CD4-positive, alpha-beta T cell treated with Interleukin-4 for 1 hour (primary cell): ENCODE measurements at places on chromosomes 1 and 21.
A peak's percentile ranks its signal among the peaks of the same experiment; 100 is the strongest.

GRCh38 chr1:1013105-1013921 lies at the start of gene ISG15:
Gene ISG15 (plus strand): TSS chr1:1013497. CDS start chr1:1013574, 77 bp downstream.
- peak; percentile 90 for DNase-seq

GRCh38 chr1:245863566-245864184 lies 643.4 kb downstream of the SMYD3 start:
- DNase-seq: no peak

DNA sequence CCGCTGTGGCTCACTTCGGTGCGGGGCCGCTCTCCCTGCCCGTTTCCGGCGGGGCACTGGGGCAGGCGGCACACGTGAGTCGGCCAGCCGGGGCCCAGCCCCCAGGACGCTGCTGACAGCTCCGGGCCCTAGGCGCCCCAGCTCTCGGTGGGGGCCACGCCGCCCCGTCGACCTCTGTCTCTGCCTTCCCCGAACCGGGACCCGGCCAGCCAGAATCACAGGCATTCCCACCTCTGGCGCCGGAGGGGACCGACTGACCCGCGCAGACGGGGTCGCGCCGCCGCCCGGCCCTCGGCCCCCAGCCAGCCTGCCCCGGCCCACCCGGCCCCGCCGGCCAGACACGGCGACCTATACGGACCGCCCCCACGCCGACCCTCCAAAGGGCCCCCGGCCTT lies 755 bp downstream of the SCMH1 start:
- peak; percentile 45 for DNase-seq

DNA sequence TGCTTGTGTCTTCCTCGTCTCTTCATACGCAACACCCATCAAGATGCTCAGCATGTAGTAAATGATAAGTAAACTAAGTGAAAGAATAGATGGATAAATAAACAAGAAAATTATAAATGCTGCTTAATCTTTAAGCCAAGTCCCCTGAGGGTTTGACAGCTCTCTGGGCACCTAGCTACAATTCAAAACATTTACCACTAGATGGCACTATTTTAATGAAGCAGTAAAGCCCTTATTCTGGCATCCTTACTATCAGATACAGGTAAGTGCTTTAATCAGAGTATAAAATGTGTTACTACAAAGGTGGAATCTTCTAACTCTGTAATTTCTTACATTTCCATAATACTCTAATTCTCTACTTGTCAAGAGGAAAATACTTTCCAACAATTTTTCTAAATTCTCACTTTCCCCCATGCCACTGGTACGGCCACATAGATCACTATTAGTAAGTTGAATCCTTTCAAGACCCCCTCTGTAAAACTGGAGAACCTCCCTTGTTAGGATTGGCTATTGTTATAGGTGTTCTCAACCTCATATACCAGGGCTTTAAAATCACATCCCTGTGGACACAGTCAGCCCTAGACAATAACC lies 137.8 kb downstream of the BARHL2 start:
- DNase-seq: peak; percentile 50

- no peak for DNase-seq
These were observed at the start of gene RYR2 for GRCh38 chr1:237041795-237042525. Gene RYR2 (plus strand): TSS chr1:237042184. CDS start chr1:237042522, 338 bp downstream.

- no peak for DNase-seq
These were observed 13.6 kb upstream of the FAM89A start for GRCh38 chr1:231053493-231054162.

DNA sequence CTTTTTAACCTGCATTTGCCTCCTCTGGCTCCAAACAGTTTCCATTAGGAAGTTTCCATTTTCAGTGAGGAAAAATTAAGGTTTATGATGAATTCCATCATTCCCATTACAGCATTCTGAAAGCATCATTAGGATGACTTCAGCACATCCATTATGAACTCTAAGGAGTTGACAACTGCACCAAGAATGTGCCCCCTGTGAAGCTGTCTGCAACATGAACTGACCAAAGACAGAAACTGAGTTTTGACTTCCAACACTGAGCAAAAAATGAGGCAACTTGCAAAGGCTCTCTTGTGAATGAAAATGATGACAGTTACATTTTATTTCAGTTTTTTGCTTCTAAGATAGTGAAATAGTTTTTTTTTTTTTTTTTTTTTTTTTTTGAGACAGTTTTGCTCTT lies 18.3 kb upstream of the KCNE1 start:
- no peak for DNase-seq

- DNase-seq: no peak
These were observed 130.5 kb downstream of the TOMM20 start for GRCh38 chr1:234997896-234998741.

DNA sequence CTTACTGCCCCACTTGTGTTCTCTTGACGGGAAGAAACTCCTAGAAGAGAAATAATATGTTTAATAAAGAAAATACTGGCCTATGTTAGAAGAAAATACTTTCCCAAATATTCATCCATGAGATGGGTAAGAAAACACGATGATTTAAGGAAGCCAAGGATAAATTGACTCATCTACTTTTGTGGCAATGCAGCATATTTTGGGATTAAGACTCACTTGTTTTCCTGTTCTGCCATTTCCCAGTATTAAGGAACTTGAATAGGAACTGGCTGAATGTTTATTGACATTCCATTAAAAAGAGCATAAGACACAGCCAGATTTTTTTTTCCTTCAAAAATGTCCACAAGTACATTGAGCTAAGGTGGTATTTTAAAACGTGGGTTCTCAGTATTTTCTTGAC lies 10.9 kb upstream of the ADAMTS5 start:
- DNase-seq: no peak

GRCh38 chr1:154550657-154551056 lies 7.8 kb downstream of the UBE2Q1 start:
- DNase-seq: no peak

GRCh38 chr21:41018431-41018830 lies 149.5 kb upstream of the BACE2 start:
- no peak for DNase-seq

DNA sequence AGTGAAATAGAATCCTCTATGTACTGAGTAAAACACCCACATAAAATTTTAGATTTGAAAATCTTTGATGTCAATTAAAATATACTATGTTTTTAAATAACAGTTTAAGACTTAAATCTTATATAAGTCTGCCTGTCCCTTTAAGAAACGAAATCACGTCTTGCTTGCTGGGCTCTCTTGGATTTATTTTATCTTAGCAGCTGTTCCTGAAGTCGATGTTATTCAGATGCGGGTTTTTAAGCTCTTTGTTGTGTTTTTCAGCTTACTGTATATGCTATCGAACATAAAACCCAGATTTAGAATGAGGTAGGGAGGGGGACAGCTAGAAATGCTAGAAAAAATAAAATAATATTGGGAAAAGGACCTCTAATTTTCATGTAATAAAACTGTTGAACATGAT lies 11.1 kb upstream of the SSX2IP start:
- no peak for DNase-seq

GRCh38 chr1:11749203-11749689 lies 12.7 kb upstream of the C1orf167 start:
- peak; percentile 29 for DNase-seq

DNA sequence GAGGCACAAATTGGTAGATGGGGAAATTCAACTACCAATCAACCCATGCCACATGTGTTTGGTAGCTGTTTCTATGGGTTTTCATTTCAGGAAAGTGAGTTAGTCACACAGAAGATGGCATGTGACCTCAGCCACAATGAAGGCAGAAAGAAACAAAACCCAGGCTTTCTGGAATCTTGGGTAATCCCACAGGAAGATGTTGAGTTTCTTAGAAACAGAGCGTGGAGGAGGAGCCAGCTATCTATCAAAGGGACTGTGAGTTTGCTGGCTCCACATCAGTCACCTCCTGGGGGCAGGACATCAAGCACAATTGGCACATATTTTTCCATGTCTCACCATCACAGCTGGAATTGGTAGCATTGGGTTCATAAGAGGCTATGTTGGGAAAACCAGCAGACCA lies 188.9 kb upstream of the PLXNA2 start:
- DNase-seq: no peak

DNA sequence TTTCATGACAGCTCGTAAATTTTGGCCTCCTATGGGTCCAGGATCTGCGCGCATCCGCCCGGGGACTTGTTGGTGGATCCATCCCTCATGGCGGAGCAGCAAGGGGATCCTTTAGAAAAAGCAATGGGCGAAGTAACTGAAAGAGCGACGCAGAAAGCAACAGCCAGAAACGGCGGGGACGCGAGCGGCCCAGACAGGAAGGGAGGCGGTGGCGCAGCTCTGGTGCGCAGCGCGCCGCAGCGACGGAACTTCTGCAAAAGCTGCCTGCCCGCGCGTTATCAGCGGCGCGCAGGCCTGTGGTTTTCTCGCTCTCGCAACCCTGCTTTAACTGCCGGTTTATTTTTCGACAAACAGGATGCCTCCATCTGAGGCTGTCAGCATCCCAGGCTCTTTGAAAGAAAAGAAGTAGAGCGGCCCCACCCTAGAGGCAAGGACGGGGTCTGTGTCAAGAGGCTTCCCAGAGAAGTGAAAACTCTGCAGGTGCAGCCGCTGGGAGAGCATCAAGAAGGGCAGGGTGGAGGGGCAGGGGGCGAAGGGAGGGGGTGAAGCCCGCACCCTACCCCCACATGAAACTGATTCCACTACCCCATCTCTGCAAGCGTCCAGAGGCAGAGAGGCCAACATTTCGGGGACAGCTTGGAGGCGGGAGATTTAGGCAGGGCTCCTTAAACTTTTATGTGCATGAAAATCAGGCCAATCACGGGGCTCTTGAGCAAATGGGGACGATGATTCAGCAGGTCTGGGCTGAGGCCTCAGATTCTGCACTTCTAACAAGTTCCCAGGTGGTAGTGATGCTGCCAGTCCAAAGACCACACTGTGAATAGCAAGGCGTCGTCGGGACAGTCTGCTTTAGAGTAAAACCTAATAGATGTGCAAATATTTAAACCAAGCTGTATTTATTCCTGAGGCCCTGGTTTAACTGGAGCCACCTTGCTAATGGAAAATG lies 22.2 kb downstream of the RUNX1 start:
- DNase-seq: peak; percentile 90

DNA sequence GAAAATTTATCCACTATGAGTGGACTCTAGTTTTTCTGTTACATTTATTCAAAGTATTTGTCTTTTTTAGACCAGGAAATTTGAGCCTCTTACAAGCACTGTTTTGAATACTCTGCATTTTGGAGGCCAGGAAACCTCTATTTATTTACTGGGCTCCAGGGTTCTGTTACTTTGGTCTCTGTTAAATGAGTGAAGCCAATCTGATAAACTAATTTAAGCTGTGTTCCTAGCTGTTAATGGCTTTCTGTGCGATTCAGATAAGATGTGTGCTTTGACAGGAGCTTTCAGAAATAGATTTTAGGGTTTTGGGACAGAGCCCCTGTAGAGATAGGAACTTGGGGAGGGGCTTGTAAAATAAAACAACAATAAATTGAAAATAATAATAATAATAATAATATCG lies 23.9 kb downstream of the ACKR1 start:
- DNase-seq: no peak

GRCh38 chr1:109818271-109818987 lies 54.7 kb upstream of the EPS8L3 start:
- DNase-seq: no peak

DNA sequence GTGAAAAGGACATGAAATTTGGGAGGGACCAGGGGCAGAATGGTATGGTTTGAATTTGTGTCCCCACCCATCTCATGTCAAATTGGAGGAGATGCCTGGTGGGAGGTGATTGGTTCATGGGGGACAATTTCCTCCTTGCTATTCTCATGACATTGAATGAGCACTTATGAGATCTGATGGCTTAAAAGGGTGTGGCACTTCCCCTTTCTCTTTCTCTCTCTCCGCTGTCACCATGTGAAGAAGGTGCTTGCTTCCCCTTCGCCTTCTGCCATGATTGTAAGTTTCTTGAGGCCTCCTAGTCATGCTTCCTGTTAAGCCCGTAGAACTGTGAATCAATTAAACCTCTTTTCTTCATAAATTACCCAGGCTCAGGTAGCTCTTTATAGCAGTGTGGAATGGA lies 7.6 kb upstream of the GBP4 start:
- DNase-seq: no peak

GRCh38 chr1:76510672-76511557 lies 356.4 kb upstream of the ST6GALNAC5 start:
- no peak for DNase-seq

DNA sequence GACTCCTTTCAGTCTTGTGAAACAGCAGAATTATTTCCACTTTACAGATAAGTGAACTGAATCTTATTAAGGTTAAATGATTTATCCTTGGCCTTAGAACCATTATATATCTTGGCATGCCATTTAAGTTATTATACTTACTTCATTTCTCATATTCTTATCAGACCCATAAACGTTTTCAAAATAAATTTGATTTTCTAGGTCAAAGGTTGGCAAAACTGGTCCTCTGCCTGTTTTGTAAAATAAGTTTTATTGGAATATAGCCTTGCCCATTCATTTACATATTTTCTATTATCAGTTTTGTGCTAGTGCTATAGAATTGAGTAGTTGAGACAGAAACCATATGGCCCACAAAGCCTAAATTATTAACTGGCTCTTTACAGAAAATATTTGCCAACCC lies 32.9 kb upstream of the SNRPE start:
- no peak for DNase-seq

GRCh38 chr21:26956216-26956615 lies 10.7 kb downstream of the ADAMTS5 start:
- no peak for DNase-seq

DNA sequence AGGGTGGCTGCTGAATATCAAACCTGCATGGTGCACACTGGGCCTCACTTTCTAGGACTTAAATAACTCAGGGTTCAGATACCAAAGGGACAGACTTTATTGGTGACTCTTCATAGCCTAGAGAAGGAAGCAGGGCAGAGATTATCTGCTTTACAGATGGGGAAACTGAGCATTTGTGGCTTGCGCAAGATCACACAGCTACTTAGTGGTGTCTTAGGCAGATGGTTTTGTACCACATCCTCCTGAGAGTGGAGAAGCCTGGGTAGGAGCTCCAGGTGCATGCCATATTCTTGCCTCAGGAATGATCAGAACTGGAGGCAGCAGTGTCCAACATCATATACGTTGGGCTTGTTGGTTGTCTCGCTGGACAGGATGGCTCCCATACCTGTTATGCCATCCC lies 6.8 kb upstream of the DPH2 start:
- DNase-seq: no peak

DNA sequence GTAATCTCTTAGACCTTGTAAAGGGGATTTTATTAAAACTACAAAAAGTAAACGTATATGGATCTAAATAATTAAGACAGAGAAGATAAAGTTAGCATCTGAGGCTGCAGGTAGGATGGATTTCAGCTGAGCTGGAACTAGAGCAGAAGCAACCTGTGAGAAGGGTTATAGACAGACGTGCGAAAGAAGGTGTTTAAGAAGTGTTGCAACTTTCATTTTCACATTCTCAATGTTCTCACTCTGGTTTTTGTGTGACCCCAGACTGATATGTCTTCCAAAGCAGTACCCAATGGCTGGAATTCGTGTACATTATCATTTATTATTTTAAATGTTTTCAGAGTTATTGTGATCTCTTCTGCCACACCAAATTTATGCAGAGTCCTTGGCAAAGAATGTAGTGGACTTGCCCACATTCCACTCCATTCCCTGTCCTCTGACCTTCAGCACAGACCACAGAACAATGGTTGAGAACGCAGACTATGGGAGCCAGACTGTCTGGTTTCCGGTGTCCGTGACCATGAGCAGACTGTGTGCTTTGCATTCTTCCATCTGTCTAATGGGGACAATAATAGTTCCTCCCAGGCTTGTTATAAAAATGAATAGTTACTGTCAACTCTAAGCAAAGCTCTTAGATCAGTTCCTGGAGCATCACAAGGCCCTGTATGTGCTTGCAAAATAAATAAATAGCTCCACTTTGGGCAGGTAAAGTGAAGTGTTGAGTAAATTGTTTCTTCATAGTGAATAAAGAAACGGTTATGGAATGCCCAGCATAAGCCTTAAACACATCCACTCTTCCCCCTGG lies 140.6 kb upstream of the SAMSN1 start:
- no peak for DNase-seq

- DNase-seq: no peak
These were observed 9.6 kb downstream of the PM20D1 start for GRCh38 chr1:205840146-205840923.
